NCI-H1930 (cell line): ENCODE measurements at places on chromosomes 1 and 21.

GRCh38 chr1:222736972-222737371, at the start of gene FAM177B:
Gene FAM177B, plus strand, starts transcription at chr1:222737202. Its CDS starts 9,344 bp downstream, at chr1:222746546.
- DNase-seq: no peak

DNA sequence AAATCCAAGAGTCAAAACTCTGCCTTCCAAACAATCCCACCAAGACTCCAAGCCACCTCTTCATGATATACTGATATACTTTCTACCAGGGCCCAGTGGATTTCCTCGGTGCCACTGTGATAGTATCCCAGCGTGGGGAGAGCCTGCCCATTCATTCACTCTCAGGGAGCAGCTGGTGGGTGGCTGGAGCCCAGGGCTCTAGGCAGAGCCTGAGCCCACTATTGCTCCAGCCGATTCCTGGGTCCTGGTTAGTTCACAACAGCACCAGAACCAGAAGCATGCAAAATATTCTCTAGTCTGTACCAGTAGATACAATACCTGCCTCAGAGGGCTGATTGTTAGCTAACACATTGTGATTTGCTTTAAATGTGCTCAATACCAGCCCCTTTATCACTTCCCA, 831 bp downstream of the CSRP1 start:
- no peak for DNase-seq

- no peak for DNase-seq
These were observed 174.4 kb downstream of the PGBD5 start for GRCh38 chr1:230251644-230252191.

- no peak for DNase-seq
These were observed 990 bp downstream of the VWA5B1 start for GRCh38 chr1:20291645-20292084.

DNA sequence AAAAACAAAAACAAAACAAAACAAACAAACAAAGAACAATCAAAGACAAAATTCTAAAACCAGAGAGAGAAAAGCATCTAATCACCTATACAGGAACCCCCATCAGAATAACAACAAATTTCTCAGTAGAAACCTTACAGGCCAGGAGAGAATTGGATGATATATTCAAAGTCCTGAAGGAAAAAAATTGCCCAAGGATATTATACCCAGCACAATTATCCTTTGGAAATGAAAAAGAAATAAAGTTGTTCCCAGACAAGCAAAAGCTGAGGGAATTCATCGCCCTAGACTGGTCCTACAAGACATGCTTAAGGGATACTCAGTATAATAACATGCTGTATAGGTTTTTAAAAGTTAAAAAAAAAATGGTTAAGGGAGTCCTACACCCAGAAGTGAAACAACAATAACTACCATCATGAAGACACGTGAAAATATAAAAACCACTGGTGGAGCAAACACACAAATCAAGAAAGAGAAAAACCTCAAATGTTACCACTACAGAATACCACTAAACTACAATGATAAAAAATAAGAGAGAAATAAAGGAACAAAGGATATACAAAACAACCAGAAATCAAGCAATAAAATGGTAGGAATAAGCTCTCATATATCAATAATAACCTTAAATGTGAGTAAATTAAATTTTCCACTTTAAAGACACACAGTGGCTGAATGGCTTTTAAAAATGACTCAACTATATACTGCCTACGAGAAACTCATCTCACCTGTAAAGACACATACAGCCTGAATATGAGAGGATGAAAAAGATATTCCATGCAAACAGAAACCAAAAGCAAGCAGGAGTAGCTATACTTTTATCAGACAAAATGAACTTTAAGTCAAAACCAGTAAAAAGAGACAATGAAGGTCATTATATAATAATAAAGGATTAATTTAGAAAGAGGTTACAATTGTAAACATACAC, 121.9 kb downstream of the ACBD6 start:
- no peak for DNase-seq

DNA sequence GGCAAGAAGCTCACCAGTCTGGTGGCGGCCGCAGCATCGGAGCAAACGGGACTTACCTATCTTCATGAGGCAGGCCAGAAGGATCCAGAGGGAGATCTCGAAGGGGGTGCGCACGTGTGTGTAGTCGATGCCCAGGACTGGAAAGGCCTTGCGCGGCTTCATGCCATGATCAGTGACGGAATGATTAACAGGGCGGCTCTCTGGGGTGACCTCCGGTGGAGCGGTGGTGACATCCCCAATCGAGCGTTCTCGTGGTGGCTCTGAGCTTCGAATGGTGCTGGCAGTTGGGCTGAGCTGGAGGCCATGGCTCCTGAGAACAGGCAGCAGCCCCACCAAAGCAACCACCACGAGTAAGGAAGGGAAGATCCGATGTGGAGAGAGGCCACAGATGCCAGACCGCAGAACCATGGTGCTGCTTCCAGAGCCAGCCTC, 982 bp downstream of the SLC9A1 start:
- DNase-seq: no peak

- DNase-seq: no peak
These were observed 111.9 kb downstream of the CAMTA1 start for GRCh38 chr1:6897138-6897537.

GRCh38 chr1:21586846-21587601, 77.8 kb downstream of the ALPL start:
- DNase-seq: no peak

DNA sequence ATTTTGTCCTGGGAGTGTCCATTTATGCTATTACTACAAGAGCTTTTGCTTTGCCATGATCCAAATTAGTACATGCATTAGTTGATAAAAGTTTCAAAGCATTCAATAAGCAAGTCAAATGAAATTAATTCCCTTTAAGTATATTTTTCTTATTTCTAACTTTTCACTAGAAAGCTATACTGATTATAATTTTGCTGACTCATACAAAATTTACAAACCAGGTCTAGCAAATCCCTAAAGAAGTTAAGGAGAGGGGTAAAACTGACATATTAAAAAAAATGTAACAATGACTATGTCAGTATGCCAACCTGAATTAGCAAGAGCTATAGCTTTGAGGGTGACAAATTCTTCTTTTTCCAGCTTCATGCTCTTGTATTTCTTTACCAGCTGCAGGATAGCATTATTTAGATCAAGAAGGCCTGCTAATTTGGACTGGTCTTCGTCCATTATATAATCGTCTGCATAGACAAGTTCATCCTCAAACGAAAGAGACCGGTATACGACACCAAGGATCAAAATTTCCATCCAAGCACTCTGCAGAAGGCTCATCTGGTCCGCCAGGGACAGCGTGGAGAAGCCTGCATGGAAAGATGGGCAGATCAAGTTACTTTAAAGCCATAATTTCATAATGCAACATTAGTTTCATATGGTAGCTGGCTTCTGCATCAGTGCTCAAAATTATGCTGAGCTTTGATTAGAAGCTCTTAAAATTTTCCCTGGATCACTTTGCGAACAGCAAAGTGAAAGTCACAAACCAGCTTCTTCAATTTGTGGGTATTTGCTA, 95.8 kb upstream of the USH2A start:
- DNase-seq: no peak

- DNase-seq: no peak
These were observed 28.0 kb upstream of the RUNX3 start for GRCh38 chr1:24957808-24958752.

DNA sequence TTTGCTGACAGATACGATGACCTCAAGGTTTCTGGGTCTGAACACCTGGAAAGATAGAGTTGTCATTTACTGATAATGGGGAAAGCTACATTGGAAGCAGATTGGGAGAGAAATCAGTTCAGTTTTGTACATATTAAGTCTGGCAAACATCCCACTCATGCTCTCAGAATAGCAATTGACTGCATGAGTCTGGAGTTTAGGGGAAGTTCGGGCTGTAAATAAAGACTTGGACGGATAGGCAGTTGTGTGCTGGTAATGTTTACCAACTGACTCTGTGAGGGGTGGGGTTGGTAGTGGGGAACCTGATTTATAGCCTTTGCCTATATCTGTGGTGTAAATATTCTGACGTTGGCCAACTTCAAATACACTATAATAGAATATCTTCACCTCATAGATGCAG, 4.0 kb downstream of the H6PD start:
- DNase-seq: no peak

DNA sequence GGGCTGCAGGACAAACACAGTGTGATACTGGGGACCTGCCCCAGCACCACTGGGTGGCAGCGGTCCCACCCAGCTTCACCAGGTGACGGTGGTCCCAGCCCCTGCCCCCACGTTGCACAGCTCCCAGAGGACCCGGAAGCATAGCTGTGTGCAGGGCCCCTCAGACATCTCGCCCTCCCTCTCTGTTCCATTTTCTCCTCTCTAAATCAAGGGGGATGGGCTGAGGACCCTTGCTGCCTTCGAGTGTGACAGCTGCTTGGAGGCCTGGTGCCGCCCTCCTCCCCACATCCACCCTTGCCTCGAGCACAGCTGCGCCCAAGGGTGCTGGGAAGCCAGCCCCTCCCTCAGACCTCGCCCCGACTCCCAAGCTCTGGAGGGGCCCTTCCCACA, 16.1 kb upstream of the LRRC3 start:
- no peak for DNase-seq

DNA sequence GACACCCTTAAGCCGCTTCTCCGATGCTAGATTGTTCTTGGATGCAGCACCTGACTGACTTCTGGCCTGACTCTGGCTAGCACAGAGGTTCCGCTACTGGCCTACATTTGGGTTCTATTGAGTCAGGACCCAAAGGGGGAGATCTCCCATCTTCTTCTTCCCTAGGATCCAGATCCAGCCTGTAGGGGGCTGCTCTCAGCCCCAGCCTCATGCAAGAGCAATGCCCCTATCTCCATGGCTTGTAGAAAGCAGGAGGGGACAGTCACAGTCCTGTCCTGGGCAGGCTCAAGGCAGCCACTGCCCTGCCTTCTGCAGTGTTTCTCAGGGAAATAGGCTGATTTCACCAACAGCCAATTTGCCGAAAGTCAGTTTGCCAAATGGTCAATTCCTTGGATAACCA, 6.3 kb upstream of the ADAR start:
- DNase-seq: no peak

- no peak for DNase-seq
These were observed 31.7 kb upstream of the SHCBP1L start for GRCh38 chr1:182984621-182985020.

DNA sequence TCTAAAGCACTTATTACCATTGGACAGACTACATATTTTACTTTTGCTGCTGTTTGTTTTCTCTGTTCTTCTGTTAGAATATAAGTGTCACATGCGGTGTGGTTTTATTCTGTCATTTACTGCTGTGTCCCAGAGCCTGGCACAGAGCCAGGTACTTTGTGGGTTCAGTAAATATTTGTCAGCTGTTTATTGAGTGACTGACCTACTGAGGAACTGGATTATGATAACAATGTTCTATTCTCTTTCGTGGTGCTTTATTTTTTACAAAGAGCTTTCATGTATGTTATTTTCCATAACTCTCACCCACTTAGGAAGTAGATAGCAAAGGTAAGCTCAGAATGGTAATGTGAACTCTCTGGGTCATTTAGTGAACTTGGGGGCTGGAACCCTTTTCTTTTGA, 118.8 kb downstream of the RWDD3 start:
- DNase-seq: no peak

- no peak for DNase-seq
These were observed 14.8 kb upstream of the PADI2 start for GRCh38 chr1:17134034-17134433.

DNA sequence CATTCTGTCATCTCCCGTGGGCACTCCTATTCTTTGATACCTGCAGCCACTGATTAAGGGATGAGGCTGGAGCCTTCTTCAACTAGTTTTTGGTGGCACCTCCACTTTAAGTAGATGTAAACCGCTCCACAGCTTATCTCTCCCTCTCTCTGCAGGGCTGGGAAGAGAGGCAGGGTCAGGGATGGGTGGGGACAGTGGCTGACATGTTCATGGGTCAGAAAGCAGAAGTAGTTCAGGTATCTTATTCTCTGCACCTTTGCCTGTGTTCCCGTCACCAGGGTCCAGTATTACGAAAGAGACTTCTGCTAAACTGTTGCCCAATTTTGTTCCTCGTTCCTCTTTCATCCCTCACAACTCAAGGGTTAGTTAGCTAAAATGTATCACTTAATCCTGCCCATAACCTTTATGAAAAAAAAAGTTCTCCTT, 51.7 kb upstream of the EDEM3 start:
- no peak for DNase-seq

- DNase-seq: no peak
These were observed 43.8 kb downstream of the CD53 start for GRCh38 chr1:110916669-110917306.

- DNase-seq: no peak
These were observed 134.7 kb upstream of the CD34 start for GRCh38 chr1:208045463-208046260.

GRCh38 chr1:171127501-171127900, 36.8 kb downstream of the FMO3 start:
- DNase-seq: no peak
